Pons (tissue), 1 donor: ENCODE measurements at places on chromosomes 1 and 21.
A peak's percentile ranks its signal among the peaks of the same experiment; 100 is the strongest.

GRCh38 chr1:223076362-223076761 lies 66.7 kb downstream of the TLR5 start:
- DNase-seq: no peak

DNA sequence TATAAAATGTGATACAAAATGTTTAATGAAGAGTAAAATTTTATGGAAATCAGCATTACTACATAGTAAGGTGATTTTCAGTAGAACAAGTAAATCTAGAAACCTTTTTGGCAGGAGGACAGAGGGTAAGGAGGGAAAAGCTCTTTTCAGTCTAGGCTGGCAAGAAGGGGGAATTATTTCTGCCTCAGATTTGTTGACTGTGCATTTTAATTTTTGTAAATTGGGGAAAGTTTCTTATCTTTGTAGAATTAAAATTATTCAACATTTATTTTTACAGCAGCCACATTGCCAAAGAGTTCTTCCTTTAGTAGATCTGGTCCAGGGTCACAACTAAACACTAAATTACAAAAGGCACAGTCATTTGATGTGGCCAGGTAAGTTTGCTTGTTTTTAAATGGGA lies 109.2 kb downstream of the ITSN1 start:
- DNase-seq: no peak

DNA sequence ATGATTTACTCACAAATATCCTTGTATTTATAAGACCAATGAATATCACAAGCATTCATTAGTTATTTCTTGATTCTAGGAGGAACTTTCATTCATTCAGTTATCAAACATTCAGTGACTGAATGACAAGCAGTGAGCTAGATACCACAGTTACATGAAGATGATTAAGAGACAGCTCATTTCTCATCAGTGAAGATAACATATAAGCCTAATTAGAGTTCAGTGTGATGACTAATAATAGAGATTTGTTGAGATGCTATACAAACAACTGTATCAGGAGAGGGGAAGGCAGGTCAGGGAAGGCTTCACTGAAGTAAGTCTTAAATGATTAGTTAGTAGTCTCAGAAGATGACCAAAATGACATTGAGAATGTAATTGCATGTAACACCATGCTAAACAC lies 14.6 kb upstream of the C1orf105 start:
- no peak for DNase-seq

GRCh38 chr1:230866171-230867070 lies 1.9 kb downstream of the C1orf198 start:
- peak; percentile 70 for DNase-seq

GRCh38 chr1:152398812-152399698 lies 15.0 kb downstream of the CRNN start:
- no peak for DNase-seq

GRCh38 chr1:160834945-160835565 lies 27.6 kb downstream of the CD244 start:
- DNase-seq: peak; percentile 46

DNA sequence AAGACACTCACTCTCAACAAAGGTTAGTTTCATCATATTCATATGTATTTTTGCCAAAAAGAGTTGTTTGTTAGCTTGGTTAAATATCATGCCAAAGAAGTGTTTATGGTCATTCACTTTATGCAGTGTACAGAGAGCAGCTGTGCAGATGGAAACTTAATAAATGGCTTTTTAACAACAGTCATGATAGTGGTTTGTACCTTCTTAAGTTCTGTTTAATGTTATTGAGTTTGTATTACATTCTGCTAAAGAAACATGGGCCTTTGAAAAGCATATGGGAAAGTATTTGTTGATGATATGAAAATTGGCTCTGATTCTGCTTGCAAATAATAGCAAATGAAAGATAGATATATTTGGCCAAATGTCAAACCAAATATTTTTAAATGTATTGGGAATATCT lies 607.3 kb downstream of the NCAM2 start:
- no peak for DNase-seq
